ENCODE measurements at places on chromosomes 3 and 15. TPM values are rescaled to one million over a fixed set of nuclear protein-coding genes. Genes with fewer than 3 reads are reported as not detected.

Gene A4GNT
- not detected for total RNA-seq

Gene CHRM5
- 0.18 TPM for total RNA-seq

Gene CASR
- not detected for total RNA-seq

Gene WDR73
- total RNA-seq: 29.5 TPM

Gene ATP13A5
- total RNA-seq: not detected

Gene DZIP1L
- total RNA-seq: 37.5 TPM

Gene CCR8
- total RNA-seq: not detected

Gene CD200
- 23.8 TPM for total RNA-seq
